WTC11 (cell line): ENCODE measurements at places on chromosomes 12 and 14. TPM values are rescaled to one million over a fixed set of nuclear protein-coding genes. Genes with fewer than 3 reads are reported as not detected.

DNA sequence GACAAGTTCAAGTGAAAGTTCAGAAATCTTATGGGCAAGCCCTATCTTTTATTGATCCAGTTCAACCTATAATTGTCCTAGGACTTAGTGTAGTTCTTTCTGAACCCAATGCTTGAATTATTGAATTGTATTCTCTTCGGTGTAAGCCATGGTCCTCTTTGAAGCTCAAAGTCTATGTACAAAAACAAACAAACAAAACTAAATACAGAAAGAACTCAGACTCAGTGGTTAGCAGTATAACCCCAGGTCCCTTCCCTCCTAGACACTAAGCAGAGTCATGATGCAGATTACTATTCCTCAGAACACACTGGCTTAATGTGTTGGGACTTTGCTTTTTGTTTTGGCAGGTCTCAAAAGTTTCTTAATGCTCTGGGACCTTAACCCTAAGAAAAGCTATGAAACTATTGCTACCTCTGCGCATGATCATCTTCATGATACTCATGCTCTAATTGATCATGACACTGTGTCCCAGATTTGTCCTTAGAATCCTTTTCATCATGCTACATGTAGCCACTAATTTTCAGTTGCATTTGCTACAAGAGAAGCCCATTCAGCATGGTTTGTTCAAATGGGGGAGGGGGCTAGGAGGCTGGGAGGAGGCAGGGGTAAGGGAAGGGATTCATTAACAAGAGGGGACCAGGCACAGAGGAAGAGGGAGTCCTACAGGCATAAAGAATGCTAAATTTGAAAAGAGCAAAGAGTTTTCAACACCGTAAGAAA, 35.1 kb upstream of the NAA30 start:
- DNase-seq = no peak
- peaks cover 3% of the 10 kb centered on the region; the same call in 1 of the 2 replicates for H3K27me3 ChIP-seq
- H3K4me1 ChIP-seq = no peaks in the 10 kb centered on the region
- no peak overlapping the region for H3K4me3 ChIP-seq
- no peaks in the 10 kb centered on the region for H3K36me3 ChIP-seq

GRCh38 chr12:6206327-6206726, 6.1 kb downstream of the CD9 start:
- H3K4me3 ChIP-seq = no peak overlapping the region
- DNase-seq = no peak
- H3K36me3 ChIP-seq = peaks cover 44% of the 10 kb centered on the region

DNA sequence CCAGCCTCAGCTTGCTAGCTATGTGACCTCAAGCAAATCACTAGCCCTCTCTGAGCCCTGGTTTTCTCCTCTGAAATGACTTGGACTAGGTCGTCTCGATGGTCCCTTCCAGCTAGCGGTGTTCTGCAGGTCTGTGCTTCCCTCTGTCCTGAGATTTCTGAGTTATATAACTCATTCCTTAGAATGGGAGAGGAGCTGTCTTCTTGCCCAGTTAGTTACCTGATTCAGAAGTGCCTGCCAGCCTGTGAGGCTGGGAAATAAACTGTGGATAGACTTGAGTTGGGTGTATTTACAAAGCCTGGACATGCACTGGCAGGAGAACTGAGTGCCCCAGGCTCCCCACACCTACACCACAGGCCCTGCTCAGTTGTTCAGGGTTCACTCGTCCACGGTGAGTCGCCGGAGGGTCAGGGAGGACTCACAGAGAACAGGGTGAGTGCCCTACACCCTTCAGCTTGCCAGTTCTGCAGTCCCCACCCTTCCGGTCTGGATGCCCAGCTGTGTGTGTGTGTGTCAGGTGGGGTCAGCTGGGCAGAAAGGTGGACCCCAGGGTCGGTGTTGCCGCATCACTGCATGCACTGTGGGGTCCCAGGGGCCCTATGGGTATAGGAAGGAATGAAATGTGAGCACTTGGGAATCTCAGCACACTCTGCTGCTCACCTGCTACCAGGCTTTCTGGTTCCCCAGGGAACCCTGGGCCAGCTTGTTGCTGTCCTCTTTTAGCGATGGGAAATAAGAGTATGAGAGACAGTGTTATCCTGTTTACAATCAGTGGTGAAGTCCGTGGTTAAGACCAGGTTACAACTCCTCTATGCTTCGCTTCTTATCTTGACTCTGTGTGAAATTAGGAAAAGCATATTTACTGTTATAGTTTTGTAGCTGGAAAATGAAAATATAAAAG, 348.2 kb downstream of the DPF3 start:
- H3K27ac ChIP-seq = peak overlapping the region; percentile 49; the same call in 1 of the 2 replicates
- no peaks in the 10 kb centered on the region for H3K36me3 ChIP-seq
- H3K4me3 ChIP-seq = no peak overlapping the region
- peaks cover 19% of the 10 kb centered on the region for H3K4me1 ChIP-seq

EPYC gene
- not detected in 3 replicates for total RNA-seq
